ENCODE measurements at places on chromosomes 1 and 21.

DNA sequence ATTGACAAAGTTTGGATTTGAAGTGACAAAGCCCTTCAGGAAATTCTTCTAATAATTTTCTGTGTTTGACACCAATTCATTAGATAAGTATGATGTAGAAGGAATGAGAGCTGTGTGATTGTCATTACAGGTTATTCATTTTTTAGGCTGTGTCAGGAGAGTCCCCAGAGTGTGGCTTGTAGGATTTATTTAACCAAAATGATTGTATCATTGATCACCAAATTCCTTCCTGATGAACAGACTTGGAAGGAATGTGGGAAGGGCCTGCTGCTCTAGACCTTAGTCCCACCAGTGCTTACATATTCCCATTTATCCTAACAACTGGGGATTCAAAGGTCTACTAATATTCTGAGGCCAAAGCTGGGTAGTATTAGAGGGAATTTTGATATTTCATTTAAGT, 383.3 kb upstream of the KAZN start:
- no peak for DNase-seq

- peak; percentile 43 for DNase-seq
These were observed 40.4 kb downstream of the UBR4 start for GRCh38 chr1:19169642-19170041.

DNA sequence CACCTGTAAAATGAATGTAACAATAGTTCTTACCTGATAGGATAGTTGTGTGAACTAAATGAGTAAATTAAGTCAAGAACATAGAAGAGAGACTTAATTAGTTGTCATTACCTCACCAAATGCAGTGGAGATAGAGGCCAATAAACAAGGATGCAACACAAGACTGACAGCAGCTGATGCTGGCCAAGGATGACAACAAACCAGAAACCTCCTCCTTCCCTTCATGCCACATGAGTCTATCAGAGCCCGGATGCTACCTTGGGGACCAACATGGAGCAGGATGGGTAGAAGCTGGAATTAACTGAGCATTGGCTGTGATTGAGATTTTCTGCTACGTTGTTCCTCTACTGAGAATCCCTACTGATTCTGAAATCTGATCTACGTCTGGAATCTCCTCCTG, 30.3 kb upstream of the USP1 start:
- no peak for DNase-seq

DNA sequence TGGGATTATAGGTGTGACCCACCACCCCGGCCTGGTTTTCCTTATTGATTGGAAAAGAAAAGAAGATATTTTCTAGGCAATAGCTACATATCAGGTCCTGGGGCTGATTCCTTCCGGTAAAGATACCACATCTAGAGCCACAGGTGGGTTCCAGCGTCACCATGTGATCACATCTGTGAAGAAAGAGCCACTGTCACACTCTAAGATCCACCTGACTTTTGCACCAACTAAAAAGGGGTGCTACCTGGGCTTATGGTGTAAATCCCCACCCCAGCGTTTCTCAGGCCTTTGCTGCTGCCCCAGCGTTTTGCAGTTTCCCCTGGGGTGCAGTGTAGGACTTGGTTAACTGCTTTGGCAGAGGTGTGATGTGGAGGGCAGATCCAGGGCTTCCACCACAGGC, 22.3 kb upstream of the PDE9A start:
- DNase-seq = no peak

GRCh38 chr1:226577401-226578180, 29.0 kb downstream of the STUM start:
- no peak for DNase-seq

GRCh38 chr1:107617456-107617855, 347.5 kb downstream of the VAV3 start:
- DNase-seq = no peak

- no peak for DNase-seq
These were observed 57.5 kb upstream of the PLPPR5 start for GRCh38 chr1:99062192-99062591.

- DNase-seq = no peak
These were observed 27.4 kb downstream of the PHGDH start for GRCh38 chr1:119739150-119739549.

GRCh38 chr1:156911577-156912298, 8.7 kb upstream of the LRRC71 start:
- DNase-seq = no peak

- no peak for DNase-seq
These were observed 80.1 kb upstream of the PTGFR start for GRCh38 chr1:78410643-78411042.

GRCh38 chr1:13801655-13802486, 101.9 kb downstream of the PRDM2 start:
- no peak for DNase-seq

DNA sequence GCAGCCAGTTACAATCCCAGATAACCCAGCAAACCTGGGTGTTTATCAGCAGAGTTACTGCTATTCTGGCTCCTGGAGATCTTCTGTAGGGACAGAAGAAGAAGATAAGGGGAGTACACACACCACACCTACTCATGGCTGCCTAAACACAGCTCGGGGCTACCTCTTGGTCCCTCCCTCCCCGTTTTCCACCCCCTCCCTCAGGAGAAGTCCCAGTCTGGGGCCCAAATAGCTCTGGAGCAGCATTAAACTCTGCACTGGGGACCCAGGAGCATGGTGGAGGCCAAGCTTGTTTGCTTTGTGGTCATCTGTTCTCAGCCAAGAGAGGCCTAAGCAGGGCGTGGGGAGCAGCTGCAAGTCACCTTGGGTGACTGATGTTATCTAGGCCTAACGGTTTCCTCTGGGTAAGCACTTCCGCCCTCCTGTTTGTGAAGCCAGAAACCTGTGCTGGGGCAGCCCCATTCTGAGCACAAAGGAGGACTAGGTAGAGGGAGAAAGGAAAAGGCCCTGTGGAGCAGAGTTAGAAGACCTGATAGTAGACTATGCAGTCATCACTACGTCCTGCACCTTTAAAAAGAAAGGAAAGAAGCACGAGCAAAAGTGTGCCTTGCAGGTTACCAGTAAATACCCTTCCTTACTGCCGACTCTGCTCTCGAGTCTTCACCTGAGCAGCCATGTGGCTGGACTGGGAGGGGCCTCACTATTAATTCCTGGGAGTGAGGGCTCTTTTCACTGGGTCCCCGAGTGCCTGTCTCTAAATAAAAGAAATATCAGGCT, 2.0 kb upstream of the RCSD1 start:
- no peak for DNase-seq

GRCh38 chr1:236853921-236854604, 59.0 kb downstream of the MTR start:
- DNase-seq = peak; percentile 73

GRCh38 chr1:61253912-61254633, 171.7 kb downstream of the NFIA start:
- no peak for DNase-seq

GRCh38 chr1:226736908-226737818, 1.9 kb downstream of the ITPKB start:
- peak; percentile 47 for DNase-seq

DNA sequence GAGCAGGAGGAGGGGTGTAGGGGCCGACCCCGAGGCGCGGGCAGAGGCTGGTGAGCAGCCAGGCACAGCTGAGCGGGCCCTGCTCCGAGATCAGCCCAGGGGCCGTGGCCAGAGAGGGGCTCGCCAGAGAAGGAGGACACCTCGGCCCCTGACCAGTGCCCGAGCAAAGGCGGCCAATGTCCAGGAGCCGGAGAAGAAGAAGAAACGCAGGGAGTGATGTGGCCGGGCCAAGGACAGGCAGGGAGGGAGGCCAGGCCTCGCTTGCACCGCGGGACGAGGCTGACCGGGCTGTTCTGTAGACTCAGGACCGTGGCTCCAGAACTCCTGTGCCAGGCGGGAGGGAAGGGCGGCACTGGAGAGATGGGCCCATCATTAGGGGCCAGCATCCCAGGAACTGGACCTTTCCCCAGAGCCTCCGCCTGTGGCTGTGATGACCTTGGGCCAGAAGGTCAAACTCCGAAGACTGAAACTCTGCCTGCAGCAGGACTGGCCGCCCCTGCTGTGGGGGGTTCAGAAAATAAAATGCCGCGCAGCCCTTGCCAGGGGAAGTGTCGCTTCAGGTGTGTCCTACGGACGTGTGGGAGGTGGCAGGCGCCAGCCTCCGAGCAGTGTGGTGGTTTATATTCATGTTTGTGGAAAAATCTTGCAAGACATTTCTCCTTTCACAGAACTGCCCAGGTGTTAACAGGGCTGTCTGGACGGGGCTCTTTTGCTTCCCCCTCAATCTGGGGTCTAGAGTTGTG, 14.4 kb downstream of the RRP1 start:
- no peak for DNase-seq

All from astrocyte of the spinal cord (primary cell).